NCI-H187 (cell line): ENCODE measurements at places on chromosomes 13 and 19.

- DNase-seq = no peak
Measured at GRCh38 chr13:78997902-78998629, 339.1 kb upstream of the OBI1 start.

GRCh38 chr19:18488838-18489626 lies 32.8 kb downstream of the ELL start:
- no peak for DNase-seq

GRCh38 chr19:1924320-1924961 lies 16.5 kb upstream of the CSNK1G2 start:
- DNase-seq = no peak

DNA sequence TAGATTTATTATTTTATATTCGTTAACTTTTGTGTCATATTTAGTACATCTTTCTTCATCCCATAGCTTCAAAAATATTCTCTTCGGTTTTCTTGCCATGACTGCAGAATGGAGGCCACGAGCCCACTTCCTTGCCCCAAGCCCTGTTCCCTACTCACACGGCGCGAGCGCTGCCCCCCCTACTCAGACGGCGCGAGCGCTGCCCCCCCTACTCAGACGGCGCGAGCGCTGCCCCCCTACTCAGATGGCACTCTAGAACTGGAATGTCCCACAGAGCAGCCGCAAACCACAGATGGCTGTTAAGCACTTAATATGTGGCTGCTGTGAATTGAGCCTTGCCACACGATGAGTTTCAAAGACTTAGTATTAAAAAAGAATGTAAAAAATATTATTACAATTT lies 102.2 kb upstream of the PEG3 start:
- DNase-seq = no peak

DNA sequence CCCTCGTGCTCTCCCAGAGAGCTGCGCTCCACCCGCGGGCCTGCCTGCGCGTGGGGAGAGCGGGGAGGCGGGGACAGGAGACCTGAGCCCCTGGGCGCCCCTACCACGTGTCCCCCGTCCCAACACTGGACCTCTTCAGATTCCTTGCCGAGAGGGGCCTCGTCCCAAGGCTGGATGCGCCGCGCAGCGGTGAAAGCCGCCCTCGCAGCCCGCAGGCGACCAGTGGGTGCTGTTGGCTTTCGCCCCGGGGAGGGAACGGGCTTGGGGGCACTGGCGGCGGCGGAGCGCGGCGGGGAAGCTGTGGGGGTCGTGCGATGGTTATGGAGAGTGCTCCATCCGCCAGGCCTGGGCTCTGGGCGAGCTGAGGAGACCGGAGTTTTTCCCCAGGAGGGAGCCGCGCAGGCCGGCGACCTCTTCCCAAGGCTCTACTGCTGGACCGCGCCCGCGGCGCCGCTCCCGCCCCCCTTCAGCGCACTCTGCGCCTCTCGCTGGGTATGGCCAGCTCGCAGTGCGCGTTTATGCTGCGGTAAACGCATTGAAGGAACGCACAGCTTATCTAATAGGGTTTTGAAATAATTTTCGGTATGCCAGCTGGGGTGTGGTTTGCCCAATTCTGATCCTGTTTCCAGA lies 17.2 kb upstream of the RNF17 start:
- no peak for DNase-seq

GRCh38 chr19:45558399-45558878 lies 26.2 kb downstream of the OPA3 start:
- no peak for DNase-seq

GRCh38 chr19:29714371-29714952 lies 599 bp downstream of the C19orf12 start:
- DNase-seq = no peak

- DNase-seq = no peak
Measured at GRCh38 chr19:383922-384798, 24.8 kb downstream of the C2CD4C start.

DNA sequence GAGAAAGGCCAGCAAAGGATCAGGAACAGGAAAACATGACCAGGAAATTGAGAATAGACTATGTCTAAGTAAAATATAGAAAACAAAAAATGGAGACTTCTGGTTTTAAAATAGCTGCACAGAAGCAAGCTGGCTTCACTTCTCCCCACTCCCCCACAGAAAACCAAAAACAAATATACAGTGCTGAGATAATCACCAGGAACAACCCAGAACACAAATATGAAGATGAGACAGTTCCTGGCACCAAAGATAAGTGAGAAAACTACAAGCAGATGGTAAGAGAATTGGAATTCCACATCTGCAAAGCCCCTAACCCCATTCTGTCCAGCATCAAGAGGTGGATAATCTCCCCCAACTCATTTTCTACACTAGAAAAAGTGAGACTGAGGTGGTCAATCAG lies 397.7 kb downstream of the SUCLA2 start:
- no peak for DNase-seq

- DNase-seq = no peak
Measured at GRCh38 chr19:23318143-23318542, 67.9 kb upstream of the ZNF724 start.

- DNase-seq = peak; percentile 84
Measured at GRCh38 chr13:73365252-73365651, 306.4 kb downstream of the KLF5 start.

DNA sequence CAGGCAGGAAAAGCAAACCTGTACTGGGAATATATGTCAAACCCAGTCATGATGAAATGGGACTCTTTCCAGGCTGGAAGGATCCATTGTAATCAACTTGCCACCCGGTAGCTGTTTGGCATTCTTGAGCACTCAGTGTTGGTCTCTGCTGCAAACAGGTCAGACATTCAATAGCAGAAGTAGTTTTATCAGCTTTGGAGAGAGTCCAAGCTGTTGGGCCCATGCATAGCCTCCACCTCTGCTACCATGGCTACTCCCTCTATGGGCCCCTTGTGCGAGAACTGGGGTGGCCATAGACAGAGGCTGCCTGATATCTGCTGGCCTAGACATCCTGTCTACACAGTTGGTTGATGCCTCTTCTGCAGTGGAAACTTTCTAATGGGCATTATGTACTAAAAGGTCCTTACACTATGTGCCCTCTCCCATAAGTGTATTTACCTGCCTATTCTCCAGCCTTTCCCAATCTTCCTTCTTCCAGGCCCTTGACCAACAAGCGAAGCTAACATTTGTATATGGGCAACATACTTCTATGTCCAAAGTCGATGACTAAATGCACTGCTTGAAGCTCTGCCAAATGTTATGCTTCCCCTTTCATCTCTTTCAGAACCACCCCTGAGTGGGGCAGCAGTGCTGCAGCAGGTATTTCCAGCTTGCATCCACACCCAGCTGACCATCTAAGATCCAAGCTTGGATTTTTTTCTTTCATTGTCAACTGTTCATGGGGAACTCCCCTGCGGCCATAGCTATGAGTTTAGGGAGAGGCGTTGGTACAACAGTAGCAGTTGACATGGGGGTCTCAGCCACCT lies 5.3 kb upstream of the RNF6 start:
- no peak for DNase-seq

DNA sequence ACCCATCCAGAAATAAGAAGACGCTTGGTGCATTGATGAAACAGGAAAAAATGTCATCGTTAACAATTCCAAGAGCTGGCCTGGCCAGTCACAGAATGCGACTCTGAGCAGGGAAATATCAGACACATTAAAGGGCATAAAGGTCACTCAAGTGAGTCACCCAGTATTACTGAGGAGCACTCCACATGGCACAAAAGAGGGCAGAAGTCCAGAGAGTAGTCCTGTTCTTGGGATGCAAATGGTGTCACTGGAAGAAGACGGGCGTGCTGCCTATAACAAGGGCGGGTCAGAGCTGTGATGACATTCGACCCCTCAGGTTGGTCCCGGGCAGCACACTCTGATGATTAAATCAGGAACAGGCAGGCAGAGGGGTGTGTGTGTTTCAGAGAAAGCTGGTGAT lies 720.3 kb downstream of the UQCRFS1 start:
- no peak for DNase-seq

DNA sequence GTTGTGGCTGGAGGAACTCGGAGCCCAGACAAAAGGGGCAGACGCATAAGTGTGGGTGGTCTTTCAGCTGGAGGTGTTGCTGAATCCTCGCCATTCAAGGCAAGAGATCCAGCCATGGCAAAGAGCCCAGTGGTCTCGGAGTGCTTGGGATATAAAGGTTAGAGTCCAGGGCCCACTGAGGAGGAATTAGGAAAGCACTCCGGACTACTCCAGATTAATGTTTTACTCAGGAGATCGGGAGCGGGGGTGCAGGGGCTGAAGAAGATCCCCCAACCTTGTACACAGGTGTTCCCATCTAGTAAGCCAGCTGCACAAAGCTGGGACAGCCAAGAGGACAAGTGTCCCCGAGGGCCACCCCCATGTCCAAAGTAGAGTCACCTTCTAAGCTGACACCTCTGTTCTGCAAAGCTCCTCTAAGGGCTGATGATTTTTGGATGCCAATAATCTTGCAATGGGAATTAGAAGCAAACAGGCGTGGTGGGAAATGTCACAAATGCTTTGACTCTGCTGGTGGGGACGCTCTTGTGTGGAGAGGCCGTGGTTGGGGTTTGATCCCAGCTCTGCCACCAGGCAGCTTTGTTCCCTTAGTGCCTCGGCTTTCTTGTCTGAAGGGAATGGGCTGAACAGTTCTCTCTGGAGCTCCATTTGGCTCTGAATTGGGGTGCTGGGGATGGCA lies 194.3 kb upstream of the SOX1 start:
- no peak for DNase-seq

GRCh38 chr19:12987190-12987589 lies 8.1 kb upstream of the NFIX start:
- DNase-seq = no peak

- DNase-seq = no peak
Measured at GRCh38 chr13:101529422-101529821, 76.9 kb downstream of the ITGBL1 start.
